Astrocyte of the hippocampus (primary cell): ENCODE measurements at places on chromosomes 16 and 17.

GRCh38 chr16:79452671-79453070, 147.9 kb downstream of the MAF start:
- DNase-seq = no peak

DNA sequence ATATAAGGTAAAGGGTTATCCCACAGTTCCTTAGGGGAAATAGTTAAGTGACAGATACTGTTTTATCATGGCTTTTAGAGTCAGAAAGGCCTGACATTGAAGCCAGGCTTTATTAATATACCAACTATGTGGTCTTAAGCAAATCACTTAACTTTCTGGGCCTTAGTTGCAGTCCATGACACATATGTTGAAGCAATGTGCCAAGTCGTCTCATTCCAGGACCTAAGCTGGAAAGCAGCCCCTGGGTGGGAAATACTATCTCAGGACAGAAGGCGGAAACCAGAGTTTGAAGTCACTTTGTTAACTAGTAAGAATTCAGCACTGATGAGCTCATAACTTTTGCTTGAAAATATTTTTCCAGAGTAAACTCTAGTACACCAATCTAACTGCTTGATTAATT, 80.0 kb downstream of the USP32 start:
- DNase-seq = peak; percentile 23

DNA sequence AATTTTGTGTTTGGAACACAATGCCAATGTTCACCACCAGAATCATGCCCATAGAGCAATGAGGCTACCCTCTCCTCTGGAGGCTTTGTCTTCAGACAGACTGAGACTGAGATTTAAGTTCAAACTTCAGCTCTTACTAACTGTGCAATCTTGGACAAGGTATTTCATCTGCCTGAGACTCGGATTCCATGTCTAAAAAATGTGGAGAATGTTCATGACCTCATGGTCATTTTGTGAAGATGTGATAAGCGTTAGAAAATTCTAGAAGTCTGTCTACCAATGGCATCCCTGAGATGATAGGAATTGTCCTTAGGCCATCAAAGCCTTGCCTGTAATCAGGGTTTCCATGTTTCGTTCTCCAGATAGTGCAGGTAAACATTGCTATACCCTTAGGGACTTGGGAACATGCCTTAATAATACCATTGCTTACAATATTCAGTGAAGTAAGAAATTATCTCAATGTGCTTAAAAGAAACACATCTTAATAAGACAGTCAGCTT, 388.2 kb upstream of the MAF start:
- peak; percentile 9 for DNase-seq

DNA sequence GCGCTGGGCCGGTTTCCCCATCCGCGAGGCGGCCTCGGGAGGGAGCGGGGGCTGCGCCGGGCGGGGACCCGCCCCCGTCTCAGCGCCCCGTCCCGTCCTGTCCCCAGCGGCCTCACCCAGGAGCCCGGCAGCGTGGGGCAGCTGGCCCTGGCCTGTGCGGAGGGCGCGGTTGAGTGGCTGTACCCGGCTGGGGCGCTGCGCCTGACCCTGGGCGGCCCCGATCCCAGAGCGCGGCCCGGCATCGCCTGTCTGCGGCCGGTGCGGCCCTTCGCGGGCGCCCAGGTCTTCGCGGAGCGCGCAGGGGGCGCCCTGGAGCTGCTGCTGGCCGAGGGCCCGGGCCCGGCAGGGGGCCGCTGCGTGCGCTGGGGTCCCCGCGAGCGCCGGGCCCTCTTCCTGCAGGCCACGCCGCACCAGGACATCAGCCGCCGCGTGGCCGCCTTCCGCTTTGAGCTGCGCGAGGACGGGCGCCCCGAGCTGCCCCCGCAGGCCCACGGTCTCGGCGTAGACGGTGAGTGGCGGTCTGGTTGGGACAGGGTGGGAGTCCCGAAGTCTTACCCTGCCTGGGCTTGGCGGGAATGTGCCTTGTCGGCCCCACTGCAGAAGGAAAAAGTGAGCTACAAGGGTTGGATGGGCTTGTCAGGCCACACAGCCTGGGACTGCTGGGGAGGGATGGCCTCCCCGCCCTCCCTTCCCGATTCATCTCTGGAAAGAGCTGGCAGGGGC, 720 bp downstream of the METRN start:
- peak; percentile 73 for DNase-seq

GRCh38 chr17:39166437-39167335, 725 bp upstream of the ARL5C start:
- DNase-seq = no peak

- DNase-seq = no peak
These were observed 157.5 kb downstream of the ANKFN1 start for GRCh38 chr17:56310782-56311181.

DNA sequence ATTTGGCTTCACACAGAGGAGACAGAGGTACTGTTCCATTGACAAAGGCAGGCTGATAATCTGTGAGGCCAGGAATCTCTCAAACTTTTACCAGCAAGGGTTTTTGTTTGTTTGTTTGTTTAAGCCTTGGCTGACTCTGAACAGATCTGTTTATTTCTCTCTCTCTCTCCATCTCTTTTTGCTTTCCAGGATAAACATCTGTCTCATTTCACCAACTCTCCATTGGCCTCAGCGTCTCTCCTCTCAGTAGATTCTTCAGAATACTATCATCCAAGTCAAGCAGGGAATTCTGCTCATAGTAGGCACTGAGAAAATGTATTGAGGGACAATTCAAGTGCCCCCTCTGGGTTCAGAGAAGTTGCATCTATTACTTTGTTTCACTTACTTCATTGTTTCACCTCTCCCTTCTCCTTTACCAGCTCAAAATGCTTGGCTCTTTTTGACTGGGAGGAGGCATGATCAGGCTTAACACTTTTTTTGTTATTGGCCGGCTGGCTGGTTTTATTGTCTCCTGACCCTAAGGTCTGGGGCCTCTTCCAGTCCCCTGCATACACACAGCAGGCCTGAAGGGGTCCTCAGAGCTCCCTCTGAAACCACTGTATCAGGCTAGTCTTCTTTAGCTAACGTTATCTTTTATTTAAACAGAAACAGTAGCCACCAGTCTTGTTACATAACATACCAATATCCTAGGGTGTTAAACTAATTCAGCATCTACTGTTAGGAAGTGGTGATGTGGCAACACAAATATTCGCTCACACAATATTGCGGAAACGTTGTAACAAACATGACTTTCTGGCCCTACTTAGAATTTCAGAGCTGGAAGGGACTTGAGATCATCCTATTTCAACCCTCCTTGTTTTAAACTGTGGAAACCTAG, 2.0 kb upstream of the YPEL2 start:
- DNase-seq = peak; percentile 82

- DNase-seq = no peak
These were observed 16.8 kb downstream of the CHP2 start for GRCh38 chr16:23771642-23772041.

DNA sequence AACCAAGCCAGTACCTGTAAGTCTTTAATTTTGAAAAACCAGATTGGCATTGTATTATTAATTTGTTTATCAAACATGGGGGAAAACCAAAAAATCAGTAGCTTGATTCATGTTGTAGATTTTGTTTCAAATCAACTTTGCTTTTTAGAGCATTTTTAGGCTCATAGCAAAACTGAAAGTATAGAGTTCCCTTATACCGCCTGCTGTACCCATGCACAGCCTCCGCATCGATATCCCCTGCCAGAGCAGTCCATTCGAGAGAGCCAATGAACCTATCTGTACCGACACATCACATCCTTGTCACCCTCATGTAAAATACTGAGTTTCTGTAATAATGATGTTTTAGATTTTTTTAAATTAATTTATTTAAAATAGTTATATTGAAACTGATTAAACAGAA, 16.2 kb upstream of the MRC2 start:
- DNase-seq = no peak

- DNase-seq = no peak
These were observed 4.8 kb upstream of the CCL3 start for GRCh38 chr17:36094746-36095145.

- no peak for DNase-seq
These were observed 26.5 kb downstream of the MAP1LC3B start for GRCh38 chr16:87418644-87419043.

GRCh38 chr16:30526137-30526822, at the start of gene ZNF768:
Gene ZNF768, minus strand, starts transcription at chr16:30526566. Its CDS starts 153 bp downstream, at chr16:30526413.
- peak; percentile 60 for DNase-seq

- peak; percentile 66 for DNase-seq
These were observed 3.6 kb downstream of the KCNJ2 start for GRCh38 chr17:70172923-70173322.

DNA sequence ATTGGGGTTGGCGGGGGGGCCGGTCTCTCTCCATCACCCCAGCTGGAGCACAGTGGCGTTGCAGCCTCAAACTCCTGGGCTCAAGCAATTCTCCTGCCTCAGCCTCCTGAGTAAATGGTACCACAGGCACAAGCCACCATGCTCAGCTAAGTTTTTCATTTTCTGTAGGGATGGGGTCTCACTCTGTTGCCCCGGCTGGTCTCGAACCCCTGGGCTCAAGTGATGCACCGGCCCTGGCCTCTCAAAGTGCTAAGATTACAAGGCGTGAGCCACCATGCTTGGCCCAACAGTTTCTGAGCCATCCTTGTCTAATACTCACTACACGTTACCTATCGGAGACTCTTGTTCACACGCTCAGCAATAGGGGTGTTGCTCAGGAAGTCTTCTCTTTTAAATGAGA, 11.6 kb downstream of the WDR59 start:
- no peak for DNase-seq

DNA sequence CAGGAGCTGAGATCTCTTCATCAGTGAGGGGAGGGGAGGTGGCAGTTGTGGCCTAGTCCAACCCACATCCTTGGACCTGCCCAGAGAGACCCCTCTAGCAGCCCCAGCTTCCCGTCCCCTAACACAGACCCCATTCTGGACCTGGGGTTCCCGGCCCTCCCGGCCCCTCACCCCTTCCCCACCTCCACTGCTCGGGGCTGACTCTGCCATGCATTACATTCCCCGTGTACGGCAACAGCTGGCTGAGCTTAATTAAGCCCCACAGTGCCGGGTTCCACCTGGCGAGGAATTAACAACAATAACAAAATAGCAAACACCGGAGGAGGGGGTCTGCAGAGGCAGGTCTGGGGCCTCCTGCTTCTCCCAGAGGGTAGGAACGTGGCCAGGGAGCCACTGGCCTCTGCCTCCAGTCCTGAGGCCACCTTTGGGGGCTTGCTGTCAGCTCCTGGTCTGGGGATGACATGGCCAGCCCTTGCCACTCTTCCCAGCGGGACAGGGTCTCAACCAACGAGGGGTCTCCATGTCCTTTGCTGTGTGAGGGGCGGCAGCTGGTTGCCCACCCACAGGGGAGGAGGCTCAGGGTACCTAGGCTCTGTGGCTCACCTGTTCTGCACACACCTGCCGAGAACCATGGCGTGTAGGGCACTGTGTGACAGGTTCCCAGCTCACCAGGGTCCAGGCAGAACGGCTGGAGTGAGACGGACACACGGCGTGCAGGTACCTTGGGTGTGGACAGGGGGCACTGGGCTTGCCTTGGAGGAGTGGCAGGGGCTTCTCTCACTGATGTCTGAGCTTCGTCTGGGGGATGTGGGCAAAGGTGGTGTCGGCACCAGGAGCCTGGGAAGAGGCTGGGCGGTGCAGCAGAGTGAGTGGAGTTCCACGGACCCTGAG, 46.9 kb upstream of the CBFA2T3 start:
- DNase-seq = no peak

- no peak for DNase-seq
These were observed 1.1 kb downstream of the GPS2 start for GRCh38 chr17:7313890-7314718.

DNA sequence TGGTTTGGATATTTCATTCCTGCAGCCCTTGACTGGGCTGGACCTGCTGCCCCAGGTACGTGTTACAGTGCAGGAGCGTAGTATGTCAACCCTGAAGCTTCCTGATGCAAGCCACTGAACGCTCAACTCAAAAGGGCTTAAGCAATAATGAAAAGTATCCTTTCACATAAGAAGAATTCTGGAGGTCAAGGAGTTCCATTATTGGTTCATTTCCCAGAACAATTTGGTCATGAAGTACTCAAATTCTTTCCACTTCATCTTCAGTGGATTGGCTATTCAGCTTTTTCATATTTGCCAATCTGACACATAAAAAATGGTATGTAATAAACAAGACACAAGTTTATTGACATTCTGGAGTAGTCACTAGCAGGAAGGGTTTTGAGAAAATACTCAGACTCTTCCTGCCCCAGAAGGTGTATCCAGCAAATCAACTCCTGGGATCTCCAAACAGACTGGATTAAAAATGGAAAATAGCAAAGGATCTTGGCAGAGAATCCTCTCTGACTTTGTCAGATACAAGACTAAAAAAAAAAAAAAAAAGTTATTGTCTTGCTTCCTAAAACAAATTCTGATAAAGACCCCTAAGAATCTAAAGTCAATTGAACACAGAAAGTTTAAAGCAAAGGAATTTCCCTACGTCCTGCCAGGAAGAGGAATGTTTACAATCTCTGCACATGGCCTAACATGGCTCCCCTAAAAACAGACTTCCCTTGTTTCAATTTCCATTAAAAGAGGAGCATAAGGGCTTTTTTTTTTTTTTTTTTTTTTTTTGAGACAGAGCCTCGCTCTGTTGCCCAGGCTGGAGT, 37.5 kb upstream of the WSB1 start:
- peak; percentile 30 for DNase-seq

DNA sequence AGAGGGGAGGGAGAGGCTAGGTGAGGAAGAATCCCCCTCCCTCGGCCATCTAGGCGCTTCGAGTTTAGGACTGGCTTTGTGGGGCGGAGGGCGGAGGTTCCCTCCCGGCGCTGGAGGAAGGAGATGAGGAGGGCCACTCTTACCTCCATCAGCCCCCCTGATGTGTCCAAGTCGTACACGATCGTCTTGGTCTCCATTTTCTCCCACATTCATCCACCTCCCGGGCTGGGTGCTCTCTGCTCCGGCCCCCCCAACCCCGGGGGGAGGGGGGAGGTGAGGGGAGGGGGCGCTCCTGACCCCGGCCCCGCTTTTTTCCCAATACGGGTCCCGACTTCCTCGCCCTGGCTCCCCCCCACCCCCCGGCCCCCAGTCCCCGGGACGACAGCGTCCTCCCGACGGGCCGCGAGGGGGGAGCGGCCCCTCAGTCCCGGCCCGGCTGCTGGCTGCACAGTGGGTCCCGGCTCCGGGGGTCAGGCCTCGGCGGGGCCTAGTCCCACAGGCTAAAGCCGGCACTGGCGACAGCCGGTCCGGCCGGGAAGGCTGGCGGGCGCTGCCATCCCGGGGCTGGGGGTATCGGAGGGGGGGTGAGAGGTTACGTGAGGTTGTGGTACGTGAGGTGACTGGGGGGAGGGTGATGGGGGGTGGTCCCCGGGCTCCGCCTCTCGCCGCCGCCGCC, 428 bp downstream of the PHF12 start:
- DNase-seq = no peak
